Pulmonary artery endothelial cell (primary cell): ENCODE measurements at places on chromosomes 4 and X. TPM values are rescaled to one million over a fixed set of nuclear protein-coding genes. Genes with fewer than 3 reads are reported as not detected.

- DNase-seq, result no peak
These were observed 27.5 kb upstream of the MXD4 start for GRCh38 chr4:2289311-2289954.

Gene VCX3A
- not detected in 2 replicates for total RNA-seq

Gene MAOA
- 74.2 and 120 TPM in 2 replicates for total RNA-seq

Gene PRRG1
- 22.2 and 24.5 TPM in 2 replicates for total RNA-seq
